ENCODE measurements at places on chromosomes 6 and 20.

DNA sequence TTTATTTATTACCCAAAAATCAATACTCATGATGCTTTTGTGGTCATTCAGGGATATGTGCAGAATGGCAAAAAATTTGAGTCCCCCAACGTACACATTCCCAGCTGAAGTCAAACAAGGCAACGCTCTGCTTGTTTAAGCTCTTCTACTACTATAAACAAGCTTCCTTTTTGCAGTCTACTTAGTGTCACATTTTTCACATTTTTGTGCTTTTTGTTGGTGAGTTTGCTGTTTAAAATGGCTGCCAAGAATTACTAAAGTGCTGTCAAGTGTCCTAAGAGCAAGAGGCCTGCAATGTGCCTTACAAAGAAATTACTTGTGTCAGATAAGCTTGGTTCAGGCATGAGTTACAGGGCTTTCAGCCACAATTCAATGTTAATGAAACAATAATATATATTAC, 2.1 kb downstream of the WFDC8 start:
- DNase-seq = no peak

DNA sequence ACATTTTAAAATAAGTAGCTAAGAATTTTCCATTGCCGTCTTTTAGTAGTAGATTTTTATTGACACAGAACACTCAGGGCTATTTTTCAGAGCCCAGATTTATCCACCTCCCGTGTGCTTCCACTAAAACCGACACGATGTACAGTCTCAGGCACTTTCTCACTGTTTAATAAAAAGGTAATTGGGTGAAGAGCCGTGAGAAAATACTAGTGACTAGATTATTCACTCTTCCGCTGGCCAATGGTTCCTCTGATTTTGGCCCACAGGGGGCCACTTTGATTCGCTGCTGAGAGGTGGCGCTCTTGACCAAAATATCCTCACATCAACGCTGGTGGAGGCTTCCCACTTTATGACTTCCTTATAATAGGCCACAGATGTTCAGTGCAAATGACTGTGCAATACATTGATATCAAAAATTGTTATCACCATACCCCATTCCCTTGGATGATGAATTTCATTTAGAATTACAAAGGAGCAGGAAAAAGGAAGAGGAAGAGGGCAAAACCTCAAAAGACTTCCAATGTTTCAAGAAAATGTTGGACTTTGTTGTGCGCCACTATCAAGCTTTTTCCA, 12.3 kb upstream of the HDDC2 start:
- no peak for DNase-seq

GRCh38 chr20:56153926-56154325, 94.6 kb upstream of the MC3R start:
- no peak for DNase-seq

DNA sequence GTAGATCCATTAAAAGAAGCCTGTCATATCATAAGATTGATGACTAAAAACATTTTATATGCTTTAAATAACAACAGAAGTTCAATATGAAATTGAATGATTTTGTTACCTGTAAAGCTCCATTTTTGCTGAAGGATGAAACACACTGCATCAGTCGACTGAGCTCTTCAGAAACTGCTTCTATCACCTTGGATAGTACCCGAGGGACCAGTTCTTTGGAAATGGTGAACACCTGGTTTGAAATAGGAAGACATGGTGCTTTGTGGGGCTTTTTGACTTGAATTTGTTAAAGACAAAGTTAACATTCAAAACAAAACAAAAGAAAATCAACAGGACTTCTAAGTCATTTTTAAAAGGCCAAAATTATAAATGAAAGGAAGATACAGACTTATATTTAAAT, 105.7 kb downstream of the IRF4 start:
- no peak for DNase-seq

DNA sequence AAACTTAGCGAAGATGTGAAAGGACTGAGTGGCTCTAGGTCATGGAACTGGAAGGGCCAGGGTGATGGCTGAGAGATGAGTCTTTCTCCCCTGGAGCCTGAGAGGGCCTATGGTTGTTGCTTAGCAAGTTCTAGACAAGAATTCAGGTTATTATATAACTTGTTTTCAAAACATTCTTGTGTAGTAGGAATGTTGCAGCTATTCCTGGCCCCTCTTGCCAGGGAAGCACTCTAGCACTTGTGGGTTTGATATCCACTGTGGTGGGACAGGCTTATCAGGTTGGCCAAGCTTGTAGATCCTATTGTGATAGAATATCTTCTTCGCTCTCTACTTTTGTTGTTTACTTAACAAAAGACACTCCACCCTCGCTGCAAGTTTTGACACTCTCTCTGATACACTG, 211.8 kb upstream of the CITED2 start:
- no peak for DNase-seq

GRCh38 chr6:98929498-98930060, 18.2 kb downstream of the FBXL4 start:
- no peak for DNase-seq

GRCh38 chr6:104414723-104415122, 445.0 kb downstream of the HACE1 start:
- DNase-seq = no peak

GRCh38 chr20:64169091-64169560, 4.9 kb downstream of the MYT1 start:
- no peak for DNase-seq

GRCh38 chr6:37365791-37366190, 12.0 kb downstream of the RNF8 start:
- no peak for DNase-seq

DNA sequence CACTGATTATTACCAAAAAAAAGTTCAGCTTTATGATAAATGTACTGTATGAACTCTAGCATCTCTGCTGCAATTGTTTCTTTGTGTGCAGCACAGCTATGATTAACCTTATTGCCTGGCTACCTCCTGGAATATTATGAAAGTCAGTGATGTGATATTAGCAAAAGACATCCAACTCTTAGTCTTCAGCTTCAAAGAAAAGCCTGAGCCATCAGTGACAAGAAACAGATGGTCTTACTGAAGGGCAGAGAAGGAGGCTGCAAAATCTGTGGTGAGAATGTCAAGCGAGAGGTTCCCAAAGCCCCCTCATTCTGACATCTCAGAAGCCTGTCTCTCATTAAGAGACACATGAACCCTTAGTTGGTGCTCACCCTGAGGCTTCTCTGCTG, 89.4 kb upstream of the TNFAIP3 start:
- DNase-seq = no peak

DNA sequence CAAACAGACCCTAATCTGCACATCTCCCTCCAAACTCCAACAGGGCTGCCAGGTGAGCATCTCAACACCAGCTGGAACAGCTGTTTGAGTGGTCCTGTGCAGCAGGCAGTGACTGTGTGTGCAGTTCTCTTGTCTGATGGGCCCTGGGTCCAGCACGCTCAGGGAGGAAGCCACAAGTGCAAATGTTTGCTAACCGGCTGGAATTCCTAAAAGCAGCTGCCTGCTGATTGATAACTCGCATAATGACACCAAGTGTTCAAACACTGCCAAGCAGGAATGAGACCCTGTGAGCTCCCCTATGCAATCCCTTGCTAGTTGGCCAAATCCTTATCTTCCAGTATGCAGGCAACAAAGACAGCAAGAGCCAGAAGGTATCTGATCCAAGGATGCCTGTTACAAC, 650.6 kb downstream of the CBLN4 start:
- DNase-seq = no peak

- no peak for DNase-seq
These were observed 58.7 kb upstream of the RNF24 start for GRCh38 chr20:4073852-4074741.

Data from activated CD4-positive, alpha-beta T cell treated with anti-CD3 and anti-CD28 coated beads for 4 hours (primary cell).